ENCODE measurements at places on chromosomes 2 and 18.

- DNase-seq: no peak
Observed at GRCh38 chr2:240873805-240874714, 5.4 kb downstream of the AGXT start.

DNA sequence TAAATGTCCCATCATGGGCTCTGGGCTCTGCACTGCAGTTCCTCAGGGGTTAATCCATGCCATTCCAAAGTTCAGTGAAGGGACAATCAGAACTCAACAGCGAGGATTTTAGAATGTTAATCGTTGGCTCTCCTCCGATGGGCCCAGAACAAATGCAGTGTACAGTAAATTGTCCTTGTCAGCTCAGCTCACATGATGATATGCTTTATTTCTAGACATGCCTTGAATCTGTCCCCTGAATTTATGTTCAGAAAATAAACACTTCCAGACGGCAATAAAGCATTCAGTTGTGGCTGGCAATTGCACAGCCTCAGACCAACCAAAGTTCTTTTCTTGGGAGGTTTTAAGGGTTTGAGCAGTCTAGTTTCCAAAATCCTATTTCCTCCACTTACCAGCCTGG, 981.2 kb downstream of the BCL11A start:
- DNase-seq: no peak

GRCh38 chr18:50857694-50858093, 21.2 kb upstream of the ME2 start:
- no peak for DNase-seq

DNA sequence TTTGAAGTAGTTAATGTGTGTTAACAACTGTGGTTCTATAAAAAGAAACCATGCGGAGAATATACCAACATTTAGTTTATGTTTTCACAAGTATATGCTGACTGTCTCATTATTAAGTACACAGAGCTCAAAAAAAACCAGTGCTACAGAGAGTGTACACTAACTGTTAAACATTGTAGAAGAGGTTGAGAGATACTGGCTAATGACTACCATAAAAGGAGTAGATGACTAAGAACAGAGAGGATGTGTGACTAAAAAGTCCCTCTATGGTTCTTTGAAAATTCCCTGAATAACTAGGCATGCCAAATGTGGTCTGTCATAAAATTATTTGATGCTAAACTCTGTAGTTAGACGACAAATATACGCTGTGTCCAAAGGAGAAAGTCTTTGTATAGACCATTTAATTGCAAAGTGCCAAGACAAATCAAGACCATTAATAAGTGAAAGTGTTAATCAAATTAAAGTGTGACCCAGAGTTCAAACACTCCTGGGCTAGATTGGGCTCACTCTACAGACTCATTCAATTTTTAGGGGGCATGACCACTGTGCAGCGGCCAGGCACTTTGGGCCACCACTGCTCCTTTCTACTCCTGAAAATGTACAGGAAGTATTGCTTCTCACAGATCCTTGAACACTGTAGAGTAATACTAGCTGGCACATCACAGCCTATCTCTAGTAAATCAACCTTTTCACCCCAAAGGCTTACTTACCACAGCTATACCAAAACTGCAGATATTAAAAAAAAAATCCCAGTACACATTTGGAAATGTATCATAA, 45.1 kb upstream of the SERTAD2 start:
- DNase-seq: no peak

- no peak for DNase-seq
Observed at GRCh38 chr2:8123464-8123863, 558.4 kb upstream of the ID2 start.

DNA sequence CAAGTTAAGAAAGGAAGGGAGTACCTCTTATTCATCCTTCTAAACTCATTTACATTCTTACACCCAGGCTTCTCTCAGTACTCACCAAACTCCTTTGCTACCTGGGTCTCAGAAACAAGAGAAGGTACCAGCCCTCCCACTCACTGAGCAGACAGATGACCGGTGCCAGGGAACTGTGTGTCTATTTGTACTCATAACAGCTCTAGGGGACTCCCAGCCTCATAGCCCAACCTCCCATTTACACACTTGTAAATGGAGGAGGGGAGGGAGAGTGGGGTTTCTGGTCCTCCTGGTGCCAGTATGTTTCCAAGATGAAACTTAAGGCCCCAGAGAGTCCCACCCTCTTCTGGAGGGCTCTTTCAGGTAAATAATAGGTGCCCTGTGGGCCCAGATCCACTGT, 42.8 kb upstream of the SIGLEC15 start:
- no peak for DNase-seq

DNA sequence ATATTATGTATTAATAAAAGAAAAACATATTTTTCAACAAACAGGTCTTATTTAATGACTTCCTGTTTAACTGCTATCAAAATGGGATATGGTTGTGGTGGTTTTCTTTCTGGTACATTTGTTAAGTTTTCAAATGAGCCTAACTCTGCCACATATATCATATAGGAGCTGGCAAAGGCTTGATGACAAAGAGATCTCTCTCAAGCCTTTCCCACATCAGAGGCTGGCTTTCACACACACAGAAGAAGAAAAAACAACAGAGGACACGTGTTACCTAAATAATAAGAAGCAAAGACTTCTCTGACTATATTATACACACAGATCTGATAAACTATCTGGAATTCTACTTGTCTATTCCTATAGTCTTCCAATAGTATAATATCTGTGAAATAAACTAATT, 46.1 kb downstream of the CFAP36 start:
- no peak for DNase-seq

- DNase-seq: no peak
Observed at GRCh38 chr2:65370387-65371073, 61.9 kb downstream of the SPRED2 start.
